ENCODE measurements at places on chromosomes 2 and 18.
A peak's percentile ranks its signal among the peaks of the same experiment; 100 is the strongest.

- peak; percentile 17 for DNase-seq
Measured at GRCh38 chr2:22281033-22281432, 1103.9 kb upstream of the KLHL29 start.

DNA sequence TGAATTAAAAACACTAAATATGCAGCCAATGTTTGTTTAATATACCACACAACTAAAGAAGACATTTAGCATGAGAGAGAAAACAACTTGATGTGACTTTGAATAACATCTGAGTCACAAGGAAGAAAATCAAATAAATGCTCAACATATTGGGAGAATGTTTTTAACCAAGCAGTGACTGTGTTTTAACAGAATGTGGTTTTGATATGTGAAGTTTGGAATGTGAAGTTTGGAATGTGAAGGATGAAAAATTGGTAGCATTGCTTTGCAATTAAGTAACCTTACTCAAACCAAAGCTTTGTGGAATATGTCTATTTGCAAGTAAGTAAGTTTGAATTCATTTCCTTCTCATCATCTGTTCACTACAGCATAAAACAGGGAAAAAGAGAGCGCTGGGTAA, 128.2 kb upstream of the DNAJC10 start:
- no peak for DNase-seq

GRCh38 chr18:45726603-45727002, 2.6 kb downstream of the SLC14A1 start:
- DNase-seq, result no peak

- no peak for DNase-seq
Measured at GRCh38 chr2:103159018-103159417, 397.2 kb downstream of the TMEM182 start.
